ENCODE measurements at places on chromosomes 13 and 19.

GRCh38 chr13:80251403-80251802 lies 89.5 kb downstream of the SPRY2 start:
- no peak for DNase-seq

DNA sequence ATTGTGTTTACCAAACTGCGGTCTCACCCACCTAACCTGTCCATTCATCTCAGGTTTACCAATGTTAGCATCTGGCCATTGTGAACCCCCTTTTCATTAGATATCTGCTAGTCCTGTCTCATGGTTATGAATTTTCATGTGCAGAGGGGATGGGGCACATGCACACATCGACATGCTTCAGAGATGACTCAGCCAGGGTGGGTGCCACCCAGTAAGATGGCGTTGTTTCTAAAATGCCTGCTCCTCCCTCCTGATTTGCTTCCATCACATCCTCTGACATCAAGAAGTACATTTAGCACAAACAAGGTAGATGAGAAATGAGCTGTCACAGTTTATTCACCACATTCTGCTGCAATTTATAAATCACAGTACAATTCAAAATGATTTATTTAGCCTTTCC lies 51.3 kb downstream of the GPALPP1 start:
- DNase-seq, result no peak

DNA sequence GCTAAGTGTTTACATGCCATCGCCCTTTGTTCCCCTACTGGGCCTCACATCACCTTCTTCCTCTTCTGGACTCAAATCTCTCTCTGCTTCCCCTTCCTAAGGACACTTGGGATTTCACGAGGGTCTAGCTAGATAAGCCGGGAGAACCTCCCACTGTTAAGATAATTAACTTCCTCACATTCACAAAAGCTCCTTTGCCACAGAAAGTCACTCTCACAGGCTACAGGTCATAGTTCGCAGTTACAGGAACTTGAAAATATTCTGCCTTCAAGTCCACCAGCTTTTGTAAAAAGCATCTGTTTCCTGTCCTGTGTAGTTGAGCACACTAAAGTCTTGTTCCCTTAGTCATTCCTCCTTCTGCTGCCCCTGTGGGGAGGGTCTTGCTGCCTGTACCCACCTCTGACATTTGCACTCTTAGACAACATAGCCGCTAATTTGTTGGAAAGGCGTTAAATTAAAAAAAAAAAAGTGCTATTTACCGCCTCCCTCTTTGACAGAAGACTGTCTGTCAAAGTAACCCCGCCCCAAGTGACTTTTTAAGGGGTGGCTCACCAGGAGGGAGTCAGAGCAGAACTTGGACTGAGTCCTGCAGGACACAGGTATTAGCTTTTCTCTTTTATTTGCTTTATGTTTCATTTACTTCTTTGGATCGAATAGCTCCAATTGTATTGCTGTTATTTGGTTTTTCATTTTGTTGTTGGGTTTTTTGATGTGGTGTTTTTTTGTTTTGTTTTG lies 26.8 kb upstream of the CEACAM21 start:
- no peak for DNase-seq

- DNase-seq, result no peak
Observed at GRCh38 chr19:16530540-16531379, 11.5 kb downstream of the CHERP start.

DNA sequence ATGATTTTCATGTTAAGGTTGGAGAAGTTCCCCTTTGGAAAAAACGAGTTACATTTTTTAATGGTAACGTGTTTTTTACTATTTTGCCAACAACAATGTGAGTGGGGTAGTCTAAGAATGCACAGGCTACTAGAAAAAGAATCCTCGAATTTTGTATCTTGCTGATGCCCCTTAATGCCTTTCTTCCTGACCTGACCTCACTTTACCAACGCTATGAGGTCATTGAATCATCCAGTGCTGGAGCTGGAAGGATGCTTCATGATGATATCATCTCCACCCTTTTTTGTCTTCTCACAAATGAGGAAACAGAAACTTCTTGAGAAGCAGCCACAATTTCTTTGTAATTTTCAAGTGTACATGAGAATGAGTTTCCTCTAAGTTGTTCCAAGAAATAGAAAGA lies 8.2 kb upstream of the UBL3 start:
- no peak for DNase-seq

- no peak for DNase-seq
Observed at GRCh38 chr19:55679343-55680257, 4.6 kb downstream of the EPN1 start.

GRCh38 chr13:98690348-98691022 lies 62.0 kb downstream of the SLC15A1 start:
- DNase-seq, result no peak

- DNase-seq, result no peak
Observed at GRCh38 chr13:50386541-50387050, 371.4 kb downstream of the KCNRG start.

Data from activated CD4-positive, alpha-beta T cell treated with anti-CD3 and anti-CD28 coated beads, Interleukin-2, amount 50 U/mL, for 24 hours (primary cell).